Activated CD4-positive, alpha-beta T cell treated with anti-CD3 and anti-CD28 coated beads, Interleukin-2, amount 10 ng/mL, durations not matched to agents 7 days and 5 days (primary cell): ENCODE measurements at places on chromosomes 11 and 22. TPM values are rescaled to one million over a fixed set of nuclear protein-coding genes. Genes with fewer than 3 reads are reported as not detected.

GRCh38 chr22:28237112-28237511 lies 318.1 kb upstream of the PITPNB start:
- no peak overlapping the region for H3K4me3 ChIP-seq
- no peak overlapping the region for H3K27ac ChIP-seq
- no peak for DNase-seq
- peaks cover 5% of the 10 kb centered on the region for H3K27me3 ChIP-seq
- no peaks in the 10 kb centered on the region for H3K36me3 ChIP-seq

GRCh38 chr11:80816966-80817365 lies 1376.1 kb upstream of the TENM4 start:
- H3K36me3 ChIP-seq: no peaks in the 10 kb centered on the region
- no peak for DNase-seq
- H3K4me1 ChIP-seq: no peaks in the 10 kb centered on the region

- H3K27ac ChIP-seq: no peak overlapping the region
- no peaks in the 10 kb centered on the region for H3K36me3 ChIP-seq
- no peaks in the 10 kb centered on the region for H3K4me1 ChIP-seq
- H3K27me3 ChIP-seq: peaks cover 36% of the 10 kb centered on the region
- no peak for DNase-seq
These were observed 66.7 kb upstream of the MYEOV start for GRCh38 chr11:69227271-69227670.

DNA sequence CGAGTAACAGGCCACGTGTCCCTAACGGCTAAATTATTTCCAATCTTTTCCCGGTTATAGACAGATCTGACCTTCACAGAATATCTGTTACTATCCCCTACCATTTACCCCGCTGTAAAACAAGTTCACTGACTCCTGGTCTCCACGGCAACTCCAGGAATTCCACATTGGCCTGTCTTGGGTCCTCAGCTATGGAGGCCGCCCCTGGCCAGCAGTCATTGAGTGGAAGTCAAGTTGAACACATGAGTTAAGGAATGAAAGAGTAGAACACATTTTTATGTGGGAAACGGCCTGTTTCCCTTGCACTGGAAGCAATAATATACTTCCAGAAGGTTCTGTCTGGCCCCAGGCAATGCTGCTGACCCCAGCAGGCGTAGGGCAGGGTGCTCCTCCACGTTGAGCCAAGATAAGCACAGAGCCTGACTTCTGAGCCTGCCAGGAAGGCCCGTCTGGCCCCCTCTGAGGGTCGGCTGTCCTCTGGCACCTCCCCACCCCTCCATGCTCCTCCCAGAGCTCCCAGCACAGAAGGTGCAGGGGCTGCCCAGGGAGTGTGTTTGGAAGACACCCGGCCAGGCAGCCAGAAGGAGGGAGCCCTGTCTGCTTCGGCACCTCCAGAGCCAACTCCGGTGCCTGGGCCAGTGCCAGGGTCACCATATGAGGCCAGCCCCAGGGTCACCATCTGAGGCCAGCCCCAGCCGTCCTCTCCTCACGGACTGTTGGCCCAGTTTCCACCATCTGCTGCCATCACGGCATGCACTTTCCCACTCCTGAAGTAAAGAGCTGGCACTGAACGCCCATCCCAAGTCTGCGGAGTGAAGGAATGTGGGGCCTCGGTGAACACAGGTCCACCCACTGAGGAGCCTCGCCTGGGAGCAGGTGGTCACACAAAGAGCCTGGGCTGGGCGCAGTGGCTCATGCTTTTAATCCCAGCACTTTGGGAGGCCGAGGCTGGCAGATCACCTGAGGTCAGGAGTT lies 813.2 kb downstream of the BRD1 start:
- no peaks in the 10 kb centered on the region for H3K36me3 ChIP-seq
- DNase-seq: no peak
- H3K4me1 ChIP-seq: no peaks in the 10 kb centered on the region
- no peak overlapping the region for H3K4me3 ChIP-seq
- no peak overlapping the region for H3K27ac ChIP-seq

DNA sequence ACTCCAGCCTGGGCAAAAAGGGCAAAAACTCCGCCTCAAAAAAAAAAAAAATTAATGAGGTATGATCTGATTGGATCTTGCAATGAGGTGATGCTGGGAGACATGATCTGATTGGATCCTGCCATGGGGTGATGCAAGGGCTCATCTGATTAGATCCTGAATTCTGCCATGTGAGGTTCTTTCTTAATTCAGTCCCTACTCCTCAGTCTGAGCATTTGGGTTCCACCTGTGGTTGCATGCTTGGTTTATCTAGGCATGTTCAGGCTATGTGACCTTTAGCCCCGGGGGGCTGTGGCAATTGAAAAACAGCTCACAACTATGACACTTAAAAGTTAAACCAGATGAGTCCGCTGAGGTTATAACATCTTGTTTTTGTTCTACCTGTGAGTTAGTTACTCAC lies 4.8 kb upstream of the TRIM6 start:
- no peak overlapping the region for H3K4me3 ChIP-seq
- H3K27ac ChIP-seq: no peak overlapping the region
- DNase-seq: no peak
- H3K36me3 ChIP-seq: no peaks in the 10 kb centered on the region
- H3K4me1 ChIP-seq: peaks cover 4% of the 10 kb centered on the region
- H3K27me3 ChIP-seq: peaks cover 1% of the 10 kb centered on the region

- no peaks in the 10 kb centered on the region for H3K4me1 ChIP-seq
- DNase-seq: no peak
- no peak overlapping the region for H3K4me3 ChIP-seq
- no peaks in the 10 kb centered on the region for H3K27me3 ChIP-seq
These were observed 25.4 kb upstream of the SMTN start for GRCh38 chr22:31055635-31056159.

The KIF18A gene
- 34.5 TPM for total RNA-seq

- DNase-seq: no peak
- H3K27me3 ChIP-seq: no peaks in the 10 kb centered on the region
- H3K4me1 ChIP-seq: peaks cover 39% of the 10 kb centered on the region
- H3K27ac ChIP-seq: no peak overlapping the region
- H3K36me3 ChIP-seq: peaks cover 2% of the 10 kb centered on the region
These were observed 82.2 kb downstream of the FAM83F start for GRCh38 chr22:40076702-40077645.

DNA sequence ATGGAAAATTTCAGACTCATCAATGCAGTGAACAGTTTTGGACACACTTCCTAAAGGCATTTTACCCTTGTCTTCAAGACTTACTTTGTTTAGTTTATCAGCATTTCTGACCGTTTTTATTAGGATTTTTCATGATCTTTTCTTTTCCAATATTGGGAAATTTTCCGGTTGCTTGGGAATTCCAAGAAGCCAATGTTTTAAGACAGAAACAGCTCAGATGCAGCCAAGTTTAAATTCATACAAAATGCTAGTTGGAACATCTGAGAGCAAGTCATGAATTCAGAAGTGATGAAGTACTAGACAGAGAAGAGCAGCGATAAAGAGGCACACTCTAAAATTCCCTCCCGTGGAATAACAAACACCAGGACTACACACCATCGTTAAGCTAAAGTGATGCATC lies 68.6 kb downstream of the RAB38 start:
- DNase-seq: no peak
- no peaks in the 10 kb centered on the region for H3K4me1 ChIP-seq
- H3K4me3 ChIP-seq: no peak overlapping the region
- no peaks in the 10 kb centered on the region for H3K36me3 ChIP-seq
- no peak overlapping the region for H3K27ac ChIP-seq

DNA sequence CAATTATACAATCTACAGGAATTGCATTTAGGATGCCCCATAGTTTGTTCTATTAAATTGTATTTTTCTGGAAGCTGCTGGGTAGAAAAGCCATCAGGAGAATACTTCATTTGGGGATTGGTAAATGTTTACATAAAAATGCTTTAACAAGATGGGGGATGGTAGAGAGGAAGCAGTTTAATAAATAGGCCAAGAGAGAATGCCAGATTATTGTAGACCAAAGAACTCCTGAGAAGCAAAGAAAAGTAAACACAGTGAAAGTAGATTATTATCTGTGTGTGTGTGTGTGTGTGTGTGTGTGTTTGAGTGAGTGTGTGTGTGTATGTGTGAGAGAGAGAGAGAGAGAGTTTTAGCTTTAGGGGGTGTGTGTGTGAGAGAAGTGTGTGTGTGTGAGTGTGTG lies 820.4 kb upstream of the CCDC90B start:
- no peaks in the 10 kb centered on the region for H3K36me3 ChIP-seq
- no peaks in the 10 kb centered on the region for H3K27me3 ChIP-seq
- DNase-seq: no peak
- H3K4me1 ChIP-seq: no peaks in the 10 kb centered on the region
- no peak overlapping the region for H3K27ac ChIP-seq

The FGF4 gene
- not detected for total RNA-seq

DNA sequence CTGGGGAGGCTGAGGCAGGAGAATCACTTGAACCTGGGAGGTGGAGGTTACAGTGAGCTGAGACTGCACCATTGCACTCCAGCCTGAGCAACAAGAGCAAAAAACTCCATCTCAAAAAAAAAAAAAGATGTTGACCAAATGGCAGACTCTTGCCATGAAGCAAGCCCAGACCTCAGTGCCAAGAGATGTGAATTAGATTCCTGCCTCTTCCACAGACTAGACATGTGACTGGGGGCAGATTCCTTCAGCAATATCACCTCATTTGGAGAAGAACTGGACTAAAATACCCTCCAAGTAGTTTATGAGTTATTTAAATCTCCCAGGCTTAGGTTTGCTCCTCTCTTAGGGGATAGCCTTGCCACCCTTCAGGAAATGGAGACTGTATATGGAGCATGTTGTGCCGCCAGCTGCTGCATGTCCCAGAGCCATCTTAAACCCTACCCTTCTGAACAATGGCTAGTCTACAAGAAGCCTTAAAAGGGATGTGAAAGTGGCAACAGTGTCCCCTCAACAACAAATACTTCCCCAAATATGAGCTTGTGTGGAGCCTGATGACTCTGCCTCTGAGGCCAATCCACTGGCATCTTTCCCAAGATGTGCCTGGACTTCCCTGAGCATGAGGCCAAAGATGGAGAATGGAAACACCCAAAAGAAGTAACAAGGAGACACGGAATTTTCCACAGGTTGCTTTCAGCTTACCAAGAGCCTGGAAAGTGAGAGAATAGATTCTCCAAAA lies 763 bp upstream of the MS4A7 start:
- H3K27me3 ChIP-seq: peaks cover 14% of the 10 kb centered on the region
- no peak overlapping the region for H3K27ac ChIP-seq
- no peaks in the 10 kb centered on the region for H3K36me3 ChIP-seq
- no peak for DNase-seq
- peaks cover 9% of the 10 kb centered on the region for H3K4me1 ChIP-seq

DNA sequence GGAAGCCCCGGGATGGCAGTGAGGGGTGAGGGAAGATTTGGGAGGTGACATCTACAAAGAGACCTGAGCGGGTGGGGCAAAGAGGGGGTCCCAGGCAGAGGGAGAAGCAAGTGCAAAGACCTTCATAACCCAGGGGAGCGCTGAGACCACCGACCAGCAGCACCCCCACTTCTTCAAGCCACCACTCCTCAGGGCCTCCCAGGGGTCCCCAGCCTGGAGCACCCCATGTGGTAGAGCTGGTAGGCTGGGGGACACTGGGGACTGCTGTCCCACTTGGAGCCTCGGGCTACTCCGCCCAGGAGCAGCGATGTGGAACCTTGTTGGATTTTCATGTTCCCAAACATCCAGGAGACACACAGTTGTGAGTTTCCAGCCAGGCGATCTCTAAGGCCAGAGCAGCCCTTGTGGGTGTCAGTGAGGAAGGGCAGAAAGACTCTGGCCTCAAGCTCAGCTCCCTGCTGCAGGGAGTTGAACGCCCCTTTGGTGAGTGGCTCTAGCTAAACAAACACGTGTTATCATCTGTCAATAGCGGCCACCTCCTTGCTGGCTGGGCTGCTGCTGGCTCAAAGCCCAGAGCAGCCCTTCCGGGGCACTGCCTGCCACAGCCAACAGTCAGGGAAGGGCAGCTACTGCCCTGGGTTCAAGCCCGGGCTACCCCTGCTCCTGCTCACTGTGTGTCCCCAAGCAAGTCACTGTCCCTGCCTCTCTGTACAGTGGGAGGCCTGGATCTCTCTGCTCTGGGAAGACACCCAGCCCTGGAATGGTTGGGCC lies 25.7 kb upstream of the CHKA start:
- H3K4me3 ChIP-seq: no peak overlapping the region
- peaks cover 8% of the 10 kb centered on the region for H3K4me1 ChIP-seq
- H3K36me3 ChIP-seq: no peaks in the 10 kb centered on the region
- H3K27ac ChIP-seq: no peak overlapping the region
- H3K27me3 ChIP-seq: no peaks in the 10 kb centered on the region

The MS4A6E gene
- not detected for total RNA-seq

The OSBP2 gene
- total RNA-seq: 1.1 TPM

The CTNND1 gene
- 5.1 TPM for total RNA-seq

The OR51B5 gene
- total RNA-seq: not detected

The MYO7A gene
- 0.15 TPM for total RNA-seq

The RASL10A gene
- 0.37 TPM for total RNA-seq

The KCNC1 gene
- not detected for total RNA-seq

The TMEM25 gene
- 7.8 TPM for total RNA-seq

DNA sequence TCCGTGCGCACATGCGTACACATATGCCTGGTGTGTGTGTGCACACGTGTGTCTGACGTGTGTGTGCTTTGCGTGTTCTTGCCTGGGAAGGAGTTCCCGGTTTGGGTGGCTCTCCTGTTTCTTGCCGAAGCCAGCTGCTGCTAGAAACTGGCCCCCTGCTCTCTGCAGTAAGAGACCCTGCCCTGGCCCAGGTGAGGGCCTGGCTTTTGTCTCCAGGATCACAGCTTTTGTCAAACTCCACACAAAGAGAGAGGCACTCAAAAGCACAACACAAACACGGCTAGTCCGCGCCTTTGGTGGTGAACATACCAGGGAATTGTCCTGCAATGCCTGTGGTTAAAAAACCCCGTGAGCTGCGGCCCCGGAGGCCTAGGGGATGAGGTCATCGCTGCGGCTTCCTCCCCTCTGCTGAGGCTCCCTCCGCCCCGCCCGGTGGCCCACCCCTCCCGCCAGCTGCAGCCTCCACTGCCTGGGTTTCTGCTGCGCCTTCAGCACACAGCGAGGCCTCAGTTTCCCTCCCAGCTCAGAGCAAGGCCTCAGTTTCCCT lies 88.9 kb downstream of the KCNQ1 start:
- H3K4me1 ChIP-seq: peaks cover 20% of the 10 kb centered on the region
- no peaks in the 10 kb centered on the region for H3K36me3 ChIP-seq
- DNase-seq: peak; percentile 21
- no peaks in the 10 kb centered on the region for H3K27me3 ChIP-seq
- H3K27ac ChIP-seq: no peak overlapping the region
- H3K4me3 ChIP-seq: no peak overlapping the region

The NPAS4 gene
- 0.27 TPM for total RNA-seq

- no peaks in the 10 kb centered on the region for H3K36me3 ChIP-seq
- no peak overlapping the region for H3K27ac ChIP-seq
- no peaks in the 10 kb centered on the region for H3K4me1 ChIP-seq
- DNase-seq: no peak
- no peaks in the 10 kb centered on the region for H3K27me3 ChIP-seq
These were observed 546.7 kb downstream of the CNTN5 start for GRCh38 chr11:99567334-99567956.

GRCh38 chr11:102733232-102733875 lies 8.6 kb upstream of the MMP8 start:
- DNase-seq: peak; percentile 53
- H3K27me3 ChIP-seq: peaks cover 12% of the 10 kb centered on the region
- no peak overlapping the region for H3K4me3 ChIP-seq
- H3K27ac ChIP-seq: no peak overlapping the region

The MACROD1 gene
- total RNA-seq: 11.6 TPM
